Activated T-helper 17 cell treated with anti-CD3 and anti-CD28 coated beads, Interleukin-2, amount 50 U/mL, for 72 hours (primary cell): ENCODE measurements at places on chromosomes 4 and X. TPM values are rescaled to one million over a fixed set of nuclear protein-coding genes. Genes with fewer than 3 reads are reported as not detected.

The PLP1 gene
- total RNA-seq = not detected

The STS gene
- total RNA-seq = 3.5 TPM

The PRR32 gene
- total RNA-seq = not detected

The GPR34 gene
- total RNA-seq = 0.15 TPM

The SPRY1 gene
- total RNA-seq = 76.0 TPM

The SPANXA2 gene
- not detected for total RNA-seq

The SMR3B gene
- total RNA-seq = not detected

The H2BW2 gene
- not detected for total RNA-seq

The GAGE12E gene
- not detected for total RNA-seq

The WDR17 gene
- 1.3 TPM for total RNA-seq

The TCEAL9 gene
- total RNA-seq = 1.1 TPM

The GPR173 gene
- not detected for total RNA-seq

The OTC gene
- total RNA-seq = 0.21 TPM

The MCF2 gene
- total RNA-seq = 0.34 TPM

The AMOT gene
- 1.6 TPM for total RNA-seq

The PYURF gene
- 28.6 TPM for total RNA-seq

The SPANXN3 gene
- not detected for total RNA-seq

The FAM53A gene
- total RNA-seq = 2.6 TPM
